Colonic mucosa (tissue), 4 donors: ENCODE measurements at places on chromosomes 7 and 10.

DNA sequence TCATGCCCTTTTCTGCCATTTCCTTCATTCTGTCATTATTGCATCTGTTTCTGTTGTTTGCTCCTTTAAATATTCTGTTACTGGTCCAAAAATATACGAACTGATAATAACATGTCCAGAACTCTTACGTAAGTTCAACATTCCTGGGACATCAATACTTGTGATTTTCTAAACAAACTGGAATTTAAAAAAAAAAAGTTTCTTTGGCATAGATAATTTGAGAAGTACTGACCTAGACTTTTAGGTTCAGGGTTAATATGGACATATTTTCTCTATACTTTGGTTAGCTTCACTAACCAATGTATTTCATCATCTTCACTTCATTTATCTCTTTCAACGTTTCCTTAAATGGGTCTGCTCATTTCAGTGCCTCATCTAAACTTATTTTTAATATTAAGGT, 147.3 kb downstream of the JMJD1C start:
- DNase-seq = no peak

GRCh38 chr7:628826-629225, 97.7 kb upstream of the DNAAF5 start:
- DNase-seq = no peak

DNA sequence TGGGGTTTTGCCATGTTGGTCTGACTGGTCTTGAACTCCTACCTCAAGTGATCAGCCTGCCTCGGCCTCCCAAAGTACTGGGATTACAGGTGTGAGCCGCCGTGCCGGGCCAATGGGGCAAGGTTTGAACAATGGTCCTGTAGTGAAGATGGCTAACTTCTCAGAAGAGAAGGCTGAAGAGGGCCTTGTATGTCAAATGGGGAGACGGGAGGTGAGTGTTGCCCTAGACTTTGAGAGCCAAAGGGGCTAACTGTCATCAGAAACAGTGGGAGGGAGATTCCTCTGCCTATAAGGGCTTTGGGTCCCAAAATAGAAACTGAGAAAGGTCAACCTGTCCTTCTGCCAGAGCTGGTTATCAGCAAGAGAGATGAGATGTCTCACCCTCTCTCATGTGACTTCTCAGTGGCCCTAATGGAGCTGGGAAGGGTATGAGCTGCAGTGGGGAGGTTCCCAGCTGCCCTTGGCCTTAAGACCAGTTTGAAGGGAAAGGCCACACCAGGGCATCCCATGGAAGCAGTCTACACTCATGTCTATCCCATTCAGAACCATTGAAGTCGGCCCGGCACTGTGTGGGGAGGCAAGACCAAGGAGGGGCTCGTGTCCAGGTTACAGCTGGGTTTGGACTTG, 1.3 kb upstream of the SAMD8 start:
- DNase-seq = no peak

DNA sequence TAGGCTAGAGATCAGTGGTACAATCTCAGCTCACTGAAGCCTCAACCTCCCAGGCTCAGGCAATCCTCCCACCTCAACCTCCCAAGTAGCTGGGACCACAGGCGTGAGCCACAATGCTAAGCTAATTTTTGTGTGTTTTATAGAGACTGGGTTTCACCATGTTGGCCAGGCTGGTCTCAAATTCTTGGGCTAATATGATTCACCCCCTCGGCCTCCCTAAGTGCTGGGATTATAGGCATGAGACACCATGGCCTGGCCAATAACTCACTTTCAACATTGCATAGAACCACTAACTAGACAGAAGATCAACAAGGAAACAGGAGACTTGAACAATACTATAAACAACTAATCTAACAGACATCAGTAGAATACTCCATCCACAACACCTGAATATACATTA, 191.7 kb downstream of the LRRN3 start:
- no peak for DNase-seq

DNA sequence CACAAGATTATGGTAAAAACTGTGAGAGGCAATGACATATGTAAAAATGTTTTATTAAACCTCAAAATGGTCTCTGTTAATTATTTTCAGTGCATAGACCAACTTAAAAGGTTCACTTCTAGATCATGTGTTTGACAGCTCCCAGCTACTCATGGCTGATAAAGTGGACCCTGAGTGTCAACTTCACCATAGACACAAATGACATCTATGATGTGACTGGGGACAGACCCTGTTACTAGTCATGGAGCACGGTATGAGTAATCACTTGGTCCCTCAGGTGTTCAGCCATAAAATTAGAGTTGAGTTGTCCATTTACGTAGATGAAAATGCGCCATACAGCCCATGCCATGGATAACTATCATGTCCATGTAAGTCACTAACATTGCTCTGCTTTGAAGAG, 199.8 kb downstream of the ZNF365 start:
- DNase-seq = no peak

GRCh38 chr10:69684981-69685353, 54.9 kb downstream of the FAM241B start:
- DNase-seq = no peak

GRCh38 chr7:70318511-70318910, 720.2 kb downstream of the AUTS2 start:
- no peak for DNase-seq

DNA sequence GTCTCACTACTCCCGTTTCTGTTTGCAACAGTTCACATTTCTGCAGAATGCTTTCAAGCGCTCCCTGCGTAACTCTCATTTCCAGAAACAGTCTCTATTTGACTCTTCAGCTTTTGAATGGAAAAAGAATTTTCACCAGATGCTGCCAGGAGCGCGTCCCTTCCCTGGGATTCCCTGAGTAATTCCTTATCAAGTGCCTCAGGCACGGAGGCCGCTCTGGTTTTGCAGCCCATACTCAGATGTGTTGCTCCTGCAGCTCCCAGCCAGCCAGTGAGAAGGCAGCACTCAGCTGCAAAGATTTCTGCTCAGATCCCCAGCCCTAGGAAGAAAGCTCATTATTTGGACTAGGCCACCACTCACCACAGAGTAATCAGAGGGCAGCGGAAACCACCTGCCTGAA, 161.1 kb upstream of the CHST15 start:
- DNase-seq = no peak

DNA sequence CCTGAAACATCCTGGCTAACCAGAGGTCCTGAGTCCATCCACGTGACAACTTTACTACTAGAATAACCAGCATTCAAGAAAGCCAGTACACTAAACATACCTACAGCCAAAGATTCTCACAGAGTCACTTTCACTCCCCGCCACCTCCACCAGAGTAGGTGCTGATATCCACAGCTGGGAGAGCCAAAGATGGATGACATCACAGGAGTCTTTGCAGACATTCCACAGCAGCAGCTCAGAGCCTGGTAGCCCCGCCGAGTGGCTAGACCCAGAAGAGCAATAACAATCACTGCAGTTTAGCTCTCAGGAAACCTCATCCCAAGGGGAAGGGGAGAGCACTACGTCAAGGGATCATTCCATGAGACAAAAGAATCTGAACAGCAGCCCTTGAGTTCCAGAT, 13.5 kb upstream of the ADAM22 start:
- DNase-seq = no peak

DNA sequence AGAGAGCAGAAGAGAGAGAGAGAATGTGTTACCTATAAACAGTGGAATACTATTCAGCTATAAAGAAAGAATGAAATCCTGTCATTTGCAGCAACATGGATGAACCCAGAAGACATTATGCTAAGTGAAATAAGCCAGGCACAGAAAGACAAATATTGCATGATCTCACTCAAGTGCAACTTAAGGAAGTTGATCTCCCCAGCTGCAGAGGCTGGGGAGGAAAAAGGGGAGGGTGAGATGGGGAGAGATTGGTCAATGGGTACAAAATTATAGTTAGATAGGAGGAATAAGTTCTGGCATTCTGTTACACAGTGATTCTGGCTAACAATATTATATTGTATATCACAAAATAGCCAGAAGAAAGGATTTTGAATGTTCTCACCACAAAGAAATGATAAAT, 11.2 kb upstream of the JAZF1 start:
- no peak for DNase-seq

- no peak for DNase-seq
Observed at GRCh38 chr10:65861249-65861648, 1064.6 kb upstream of the LRRTM3 start.

- no peak for DNase-seq
Observed at GRCh38 chr7:42045961-42046360, 191.0 kb downstream of the GLI3 start.
